ENCODE measurements at places on chromosomes 3 and 15.

GRCh38 chr3:143363949-143364348, 244.4 kb downstream of the CHST2 start:
- DNase-seq = no peak

- no peak for DNase-seq
Measured at GRCh38 chr3:10289077-10289476, 3.7 kb downstream of the GHRL start.

- DNase-seq = peak; percentile 36
Measured at GRCh38 chr15:92808598-92809063, 91.5 kb upstream of the CHD2 start.

DNA sequence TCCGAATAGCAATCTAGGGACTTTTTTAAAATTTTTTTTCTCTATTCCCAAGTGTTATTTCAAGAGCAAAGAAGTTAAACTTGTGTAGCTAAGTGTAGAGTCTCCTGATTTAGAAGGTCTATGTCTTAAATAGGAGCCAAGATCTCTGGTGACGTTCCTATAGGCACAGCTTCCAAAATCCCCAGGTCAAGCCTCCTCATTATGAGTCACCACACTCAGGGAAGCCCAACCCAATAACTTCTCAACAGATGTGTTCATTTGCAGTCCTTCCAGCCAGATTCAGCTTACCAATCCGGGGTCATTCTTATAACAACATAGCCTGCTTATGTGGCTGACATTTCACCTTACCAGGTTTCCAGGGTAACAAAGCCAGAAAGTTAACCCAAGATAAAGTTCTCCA, 270.3 kb downstream of the IL5RA start:
- no peak for DNase-seq

Measured in stimulated activated CD8-positive, alpha-beta memory T cell treated with anti-CD3 and anti-CD28 coated beads, Interleukin-2, amount 100 ng/mL, for 48 hours (primary cell).